AG08395 (cell line): ENCODE measurements at places on chromosomes 3 and 15.

- DNase-seq, result no peak
Measured at GRCh38 chr15:68059630-68060029, 5.5 kb downstream of the PIAS1 start.

- DNase-seq, result no peak
Measured at GRCh38 chr15:85430406-85431204, 50.2 kb downstream of the AKAP13 start.

GRCh38 chr3:5298453-5298852, 110.9 kb downstream of the EDEM1 start:
- DNase-seq, result no peak

DNA sequence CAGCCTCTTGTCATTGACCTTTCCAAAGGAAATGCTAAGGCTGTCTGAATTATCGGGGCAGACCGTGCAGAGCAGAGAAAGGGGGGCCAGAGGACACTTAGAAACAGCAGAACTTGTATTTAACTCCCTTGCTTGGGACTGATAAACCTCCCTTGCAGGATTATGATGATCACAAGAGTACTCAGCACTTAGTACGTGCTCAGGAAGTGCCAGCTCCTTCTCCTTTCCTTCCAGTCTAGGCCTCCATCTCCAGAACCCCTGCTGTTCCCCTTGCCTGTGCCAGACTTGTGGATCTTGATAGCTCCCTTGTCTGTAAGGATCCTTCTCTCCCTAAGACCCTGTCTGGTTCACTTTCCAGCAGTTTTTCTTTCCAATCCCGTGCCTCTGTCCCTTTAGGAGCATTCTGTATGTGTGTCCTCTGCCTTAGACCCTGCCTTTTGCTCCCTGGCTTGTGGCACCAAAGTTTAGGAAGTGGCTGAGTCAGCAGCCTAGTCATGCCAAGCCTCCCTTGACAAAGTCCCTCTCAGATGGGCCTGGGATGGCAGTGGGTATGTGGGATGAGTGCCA, 747 bp downstream of the SORD start:
- DNase-seq, result peak; percentile 5

DNA sequence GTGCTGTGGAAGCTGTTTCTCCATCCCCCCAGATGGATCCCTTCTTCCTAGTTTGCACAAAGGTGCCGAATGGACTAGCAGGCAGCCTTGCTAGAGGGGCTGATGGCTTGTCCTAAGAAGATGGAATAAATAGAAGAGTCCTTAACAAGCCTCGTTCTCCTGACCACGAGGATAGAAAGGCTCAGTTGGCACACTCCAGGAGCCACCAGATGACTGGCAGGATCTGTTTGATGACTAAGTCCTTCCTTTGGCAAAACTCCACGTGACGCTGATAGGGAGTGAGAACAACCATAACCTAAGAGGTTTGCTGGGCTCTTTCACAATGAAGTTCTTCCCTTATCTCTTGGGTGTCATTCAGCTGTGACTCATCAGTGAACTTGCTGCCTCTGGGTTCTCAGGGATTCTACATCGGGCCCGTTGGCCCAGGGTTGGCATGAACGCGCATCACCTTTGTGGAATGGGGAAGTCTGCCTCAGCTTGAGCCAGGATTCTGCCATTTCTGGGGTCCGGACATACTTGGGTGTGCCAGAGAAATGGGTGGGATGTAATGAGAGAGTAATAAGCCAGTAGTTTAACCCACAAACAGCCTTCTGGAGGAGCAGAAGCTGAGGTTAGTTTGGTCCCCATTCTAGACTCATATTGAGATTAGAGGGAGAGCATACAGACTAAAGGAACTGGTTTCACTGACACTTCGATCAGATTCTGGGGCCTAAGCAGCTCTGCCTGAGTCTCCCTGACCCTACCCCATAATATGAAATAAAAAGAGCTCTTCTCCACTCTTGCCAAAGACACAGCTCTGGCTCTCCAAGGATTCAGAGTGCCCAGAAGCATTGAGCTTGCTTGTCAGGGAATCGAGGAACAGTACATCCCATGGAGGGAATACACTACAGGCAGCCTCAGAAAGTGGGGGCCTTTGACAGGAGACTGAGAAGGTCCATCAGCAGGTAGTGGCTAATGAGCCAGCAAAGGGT, 2.0 kb upstream of the MELTF start:
- peak; percentile 96 for DNase-seq

GRCh38 chr15:57284535-57284934, 91.8 kb upstream of the CGNL1 start:
- DNase-seq, result no peak
